Psoas muscle (tissue), 8 donors: ENCODE measurements at places on chromosomes 13 and 19. TPM values are rescaled to one million over a fixed set of nuclear protein-coding genes. Genes with fewer than 3 reads are reported as not detected.

GRCh38 chr19:17942181-17942580, 9.4 kb downstream of the CCDC124 start:
- DNase-seq: no peak

Gene ZNF317
- 22.5 TPM for polyA plus RNA-seq

Gene C13orf42
- polyA plus RNA-seq: not detected

Gene GAMT
- polyA plus RNA-seq: 351 TPM

Gene SLC6A16
- polyA plus RNA-seq: 0.08 TPM

GRCh38 chr13:25478186-25478585, 106.4 kb downstream of the ATP8A2 start:
- DNase-seq: no peak

- no peak for DNase-seq
These were observed 15.4 kb downstream of the CEBPA start for GRCh38 chr19:33286899-33287298.

DNA sequence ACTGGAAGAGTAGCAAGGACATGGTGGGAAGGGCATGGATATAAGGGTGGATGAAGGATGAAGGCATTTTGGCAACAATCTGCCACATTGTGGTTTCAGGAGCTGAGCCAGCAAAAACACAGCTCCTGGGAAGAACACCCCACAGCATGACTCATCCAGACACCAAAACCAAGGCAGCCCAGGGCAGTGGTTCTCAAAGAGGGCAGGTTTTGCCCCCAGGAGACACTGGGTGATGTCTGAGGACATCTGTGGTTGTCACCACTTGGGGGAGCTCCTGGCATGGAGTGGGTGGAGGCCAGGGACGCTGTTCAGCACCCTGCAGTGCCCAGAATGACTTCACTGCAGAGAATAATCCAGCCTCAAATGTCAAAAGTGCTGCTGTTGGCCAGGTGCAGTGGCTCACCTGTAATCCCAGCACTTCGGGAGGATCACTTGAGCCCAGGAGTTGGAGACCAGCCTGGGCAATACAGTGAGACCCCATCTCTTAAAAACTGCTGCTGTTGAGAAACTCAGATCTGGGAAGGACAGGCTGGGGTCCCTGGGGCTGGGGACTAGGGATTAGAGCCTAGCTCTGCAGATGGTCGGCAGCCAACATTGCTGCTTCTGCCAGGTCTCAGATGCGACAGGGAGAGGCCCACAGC, 16.1 kb downstream of the ZFR2 start:
- DNase-seq: no peak

DNA sequence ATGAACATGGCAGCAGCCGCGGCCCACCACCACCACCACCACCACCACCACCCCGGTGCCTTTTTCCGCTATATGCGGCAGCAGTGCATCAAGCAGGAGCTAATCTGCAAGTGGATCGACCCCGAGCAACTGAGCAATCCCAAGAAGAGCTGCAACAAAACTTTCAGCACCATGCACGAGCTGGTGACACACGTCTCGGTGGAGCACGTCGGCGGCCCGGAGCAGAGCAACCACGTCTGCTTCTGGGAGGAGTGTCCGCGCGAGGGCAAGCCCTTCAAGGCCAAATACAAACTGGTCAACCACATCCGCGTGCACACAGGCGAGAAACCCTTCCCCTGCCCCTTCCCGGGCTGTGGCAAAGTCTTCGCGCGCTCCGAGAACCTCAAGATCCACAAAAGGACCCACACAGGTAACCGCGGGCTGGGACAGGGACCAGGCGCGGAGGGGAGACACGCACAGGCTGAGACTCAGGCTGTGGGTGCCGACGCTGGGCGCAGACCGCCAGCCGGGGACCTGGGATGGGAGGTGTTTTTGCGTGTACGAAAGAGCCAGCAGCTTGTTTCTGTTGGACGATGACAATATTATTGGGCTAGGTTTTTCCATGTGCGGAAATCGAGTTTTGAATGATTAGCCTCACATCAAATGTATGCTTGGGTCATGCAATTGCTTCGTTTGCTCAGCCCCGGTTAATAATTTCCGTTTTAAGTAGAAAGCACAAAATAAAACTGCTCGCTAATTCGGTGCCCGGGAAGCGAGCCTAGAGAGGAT, 1.3 kb downstream of the ZIC2 start:
- DNase-seq: no peak

DNA sequence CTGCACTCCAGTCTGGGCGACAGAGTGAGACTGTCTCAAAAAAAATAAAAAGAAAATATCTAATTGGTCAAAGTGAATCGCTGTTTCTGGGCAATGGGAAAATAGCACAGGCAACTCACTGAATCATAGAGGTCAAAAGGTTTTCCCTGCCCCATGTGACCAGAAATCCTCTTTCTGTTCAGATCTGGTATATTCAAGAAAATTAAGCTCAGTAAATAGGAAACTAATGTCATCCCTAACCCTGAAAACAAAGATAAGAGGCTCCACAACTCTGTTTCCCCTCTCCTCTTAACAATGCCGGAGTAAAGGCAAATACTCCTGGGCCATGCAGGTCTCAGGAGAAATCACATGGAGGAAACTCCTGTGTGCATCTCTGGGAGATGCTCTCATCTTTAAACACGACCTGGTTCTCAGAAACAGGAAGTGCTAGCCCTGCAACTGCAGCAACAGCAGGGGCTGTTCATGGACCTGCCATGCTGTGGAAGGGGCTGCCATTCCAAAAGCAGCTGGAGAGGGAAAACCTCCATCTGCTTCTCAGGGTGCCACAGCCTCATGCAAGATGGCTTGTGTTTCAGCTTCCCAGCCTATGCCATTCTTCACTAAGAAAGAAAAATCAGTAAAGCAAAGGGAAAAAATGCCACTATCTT, 47.5 kb upstream of the SLC7A9 start:
- no peak for DNase-seq

- no peak for DNase-seq
These were observed 1.5 kb upstream of the KCNN4 start for GRCh38 chr19:43782311-43782660.

DNA sequence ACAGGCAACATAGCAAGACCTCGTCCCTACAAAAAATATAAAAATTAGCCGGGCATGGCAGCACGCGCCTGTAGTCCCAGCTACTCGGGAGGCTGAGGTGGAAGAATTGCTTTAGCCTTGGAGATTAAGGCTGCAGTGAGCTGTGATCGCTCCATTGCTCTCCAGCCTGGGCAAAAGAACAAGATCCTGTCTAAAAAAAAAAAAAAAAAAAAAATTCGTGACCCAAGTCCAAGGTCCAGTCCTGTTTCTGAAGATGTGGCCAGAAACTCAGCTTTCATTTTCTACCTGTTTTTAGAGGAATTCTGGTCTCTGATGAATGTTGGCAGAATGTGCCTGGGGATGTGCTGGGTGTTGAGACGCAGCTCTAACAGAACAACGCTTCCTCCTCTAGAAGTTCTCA, 1.9 kb upstream of the PGPEP1 start:
- DNase-seq: no peak

GRCh38 chr13:95117092-95117491, 184.2 kb downstream of the ABCC4 start:
- DNase-seq: no peak

GRCh38 chr13:72071713-72072112, 204.7 kb upstream of the DACH1 start:
- no peak for DNase-seq

DNA sequence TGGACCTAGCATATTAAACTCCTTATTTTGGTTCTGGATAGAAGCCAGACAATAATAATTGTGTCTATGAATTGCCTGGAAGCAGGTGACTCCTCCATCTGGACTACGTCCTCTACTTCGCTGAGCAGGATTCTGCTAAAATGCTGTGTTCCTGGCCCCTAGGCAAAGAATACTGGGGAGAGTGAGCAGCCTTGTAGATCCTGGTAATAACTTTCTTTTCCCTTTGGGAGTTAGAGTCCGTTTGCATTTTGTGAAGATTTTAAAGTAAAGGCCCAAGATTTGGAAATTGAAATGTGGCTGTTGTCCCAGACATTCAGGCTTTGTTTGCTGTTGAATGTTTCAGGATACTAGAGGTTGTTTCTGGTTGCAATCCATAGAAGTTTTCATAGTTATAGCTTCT, 511.9 kb upstream of the KLF12 start:
- no peak for DNase-seq

GRCh38 chr13:32802159-32802558, 214.1 kb upstream of the KL start:
- DNase-seq: no peak

Gene SYCN
- polyA plus RNA-seq: not detected

DNA sequence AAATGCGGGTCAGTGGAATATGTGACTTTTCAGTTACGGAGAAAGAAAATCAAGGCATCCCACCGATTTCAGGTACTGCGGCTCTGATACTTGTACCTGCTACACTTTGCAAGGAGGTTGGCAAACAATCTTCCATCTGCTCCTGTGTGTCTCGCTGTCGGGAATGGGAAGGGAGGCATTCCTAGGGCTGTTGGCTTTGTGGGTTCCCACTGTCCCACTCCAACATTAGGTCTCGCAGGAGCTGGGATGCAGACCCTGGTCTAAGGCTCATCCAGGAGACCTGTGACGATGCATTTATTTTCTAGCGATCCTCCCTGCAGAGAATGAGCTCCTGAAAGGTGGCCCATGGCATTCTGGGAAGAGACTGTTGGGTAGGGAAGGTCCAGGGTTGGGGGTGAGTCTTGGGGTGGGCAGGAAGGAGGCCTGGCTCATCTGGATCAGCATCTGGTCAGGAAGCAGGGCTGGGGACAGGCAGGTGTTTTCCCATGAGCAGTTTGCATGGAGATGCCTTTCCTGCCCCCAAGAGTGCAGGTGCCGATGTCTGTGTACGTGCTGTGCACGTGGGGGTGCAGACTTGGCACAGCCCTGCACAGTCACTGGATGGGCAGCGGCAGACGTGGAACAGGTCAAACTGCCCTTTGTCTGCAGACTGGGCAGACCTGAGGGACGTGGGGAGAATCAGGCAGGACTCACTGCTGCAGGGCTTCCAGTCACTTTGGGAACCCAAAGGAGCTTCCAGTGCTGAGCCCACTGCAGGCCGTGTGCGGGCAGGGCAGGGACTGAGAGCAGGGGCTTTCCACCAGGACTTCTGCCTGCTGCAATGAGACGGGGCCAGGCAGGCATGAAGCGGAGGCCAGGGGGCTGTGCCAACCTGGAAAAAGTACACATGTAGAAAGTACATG, 152.4 kb downstream of the TEX29 start:
- no peak for DNase-seq

Gene TJP3
- 0.32 TPM for polyA plus RNA-seq

- DNase-seq: no peak
These were observed 106.5 kb upstream of the RFC3 start for GRCh38 chr13:33711436-33711835.

GRCh38 chr19:861756-862580, 2.5 kb downstream of the CFD start:
- DNase-seq: no peak

GRCh38 chr13:41851351-41851750, 109.6 kb downstream of the VWA8 start:
- DNase-seq: no peak

- no peak for DNase-seq
These were observed 3.5 kb upstream of the ZIC5 start for GRCh38 chr13:99974939-99975561.
